RPMI7951 (cell line): ENCODE measurements at places on chromosomes 11 and 22. TPM values are rescaled to one million over a fixed set of nuclear protein-coding genes. Genes with fewer than 3 reads are reported as not detected.

KIRREL3 gene
- total RNA-seq: 0.24 and 1.2 TPM in 2 replicates

- DNase-seq: no peak
These were observed 209.0 kb downstream of the LRRC4C start for GRCh38 chr11:41250408-41250935.

DNA sequence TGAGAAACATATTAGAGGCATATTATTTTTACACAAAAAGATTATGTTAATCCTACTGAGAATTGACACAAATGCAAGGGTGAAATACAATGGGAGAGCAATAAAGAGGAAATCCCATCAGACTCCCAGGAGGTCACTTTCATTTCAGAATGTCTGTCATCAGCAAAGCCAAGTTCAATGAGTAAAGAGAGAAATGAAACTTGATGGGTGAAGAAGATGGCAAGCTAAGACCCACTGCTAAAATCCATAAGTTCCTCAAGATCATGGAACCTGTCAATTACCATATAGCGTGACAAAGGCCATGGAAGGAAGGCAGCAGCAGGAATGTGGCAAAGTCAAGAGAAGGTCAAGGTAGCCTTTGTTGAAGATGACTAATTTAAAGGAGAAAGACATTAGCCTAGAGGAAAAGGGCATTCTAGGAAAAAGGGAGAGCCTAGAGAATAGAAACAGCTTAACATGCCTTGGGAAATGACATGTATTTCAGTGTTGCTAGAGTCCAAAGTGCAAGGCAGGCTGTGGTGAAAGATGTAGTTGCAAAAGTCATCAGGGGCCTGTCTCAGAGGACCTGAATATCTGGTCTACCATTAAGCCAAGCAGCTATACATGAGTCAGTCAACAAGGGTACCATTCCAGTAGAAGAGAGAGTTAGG, 43.1 kb downstream of the FAM168A start:
- DNase-seq: no peak

DNA sequence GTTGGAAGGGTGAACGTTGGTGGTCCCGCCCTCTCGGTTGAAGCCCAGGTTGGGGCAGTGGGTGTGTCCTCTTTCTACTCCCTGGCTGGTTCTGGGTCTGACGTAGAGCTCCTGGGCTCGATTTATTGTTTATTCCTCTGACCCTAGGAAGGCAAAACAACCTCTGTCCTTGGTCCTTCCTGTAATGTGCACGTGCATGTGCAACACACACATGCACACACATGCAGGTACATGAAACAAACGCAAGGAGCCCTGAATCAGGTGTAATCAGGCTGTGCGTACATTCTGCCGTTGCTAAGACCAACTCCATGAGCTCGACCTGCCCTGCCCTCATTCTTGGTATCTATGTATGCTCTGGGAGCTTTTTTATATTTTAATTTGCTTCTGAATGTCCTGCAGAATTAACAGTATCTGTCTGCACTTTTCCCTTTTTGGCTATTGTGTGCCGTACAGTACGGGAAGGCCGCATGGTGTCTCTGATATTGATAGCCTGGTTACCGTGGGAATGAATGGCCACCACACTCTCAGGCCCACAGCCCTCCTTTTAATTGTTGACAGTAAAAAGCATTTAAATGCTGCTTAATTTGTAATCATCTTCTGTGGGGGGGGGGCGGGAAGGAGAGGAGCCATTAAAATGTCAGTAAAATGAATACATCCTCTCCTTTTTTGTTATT, 66.0 kb upstream of the NNMT start:
- no peak for DNase-seq

DNA sequence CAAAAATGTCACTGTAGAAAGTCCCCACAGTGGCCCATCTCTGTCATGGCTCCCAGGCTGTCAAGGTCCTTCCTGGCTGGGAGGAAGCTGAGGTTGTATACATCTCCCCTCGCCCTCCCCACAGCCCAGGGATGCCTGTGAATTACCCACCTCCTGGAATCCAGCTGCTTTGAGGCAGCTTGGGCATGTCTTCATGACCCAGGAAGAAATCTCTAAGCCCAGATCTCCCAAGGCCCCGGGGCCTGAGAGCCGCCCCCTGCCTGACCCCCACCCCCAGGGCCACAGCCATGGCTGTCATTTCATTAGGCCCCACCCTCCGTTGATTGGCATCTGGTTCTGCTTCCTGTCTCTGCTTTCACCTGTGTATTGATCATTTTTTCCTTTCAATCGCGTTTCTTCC, 207.5 kb downstream of the TBC1D22A start:
- no peak for DNase-seq

DNA sequence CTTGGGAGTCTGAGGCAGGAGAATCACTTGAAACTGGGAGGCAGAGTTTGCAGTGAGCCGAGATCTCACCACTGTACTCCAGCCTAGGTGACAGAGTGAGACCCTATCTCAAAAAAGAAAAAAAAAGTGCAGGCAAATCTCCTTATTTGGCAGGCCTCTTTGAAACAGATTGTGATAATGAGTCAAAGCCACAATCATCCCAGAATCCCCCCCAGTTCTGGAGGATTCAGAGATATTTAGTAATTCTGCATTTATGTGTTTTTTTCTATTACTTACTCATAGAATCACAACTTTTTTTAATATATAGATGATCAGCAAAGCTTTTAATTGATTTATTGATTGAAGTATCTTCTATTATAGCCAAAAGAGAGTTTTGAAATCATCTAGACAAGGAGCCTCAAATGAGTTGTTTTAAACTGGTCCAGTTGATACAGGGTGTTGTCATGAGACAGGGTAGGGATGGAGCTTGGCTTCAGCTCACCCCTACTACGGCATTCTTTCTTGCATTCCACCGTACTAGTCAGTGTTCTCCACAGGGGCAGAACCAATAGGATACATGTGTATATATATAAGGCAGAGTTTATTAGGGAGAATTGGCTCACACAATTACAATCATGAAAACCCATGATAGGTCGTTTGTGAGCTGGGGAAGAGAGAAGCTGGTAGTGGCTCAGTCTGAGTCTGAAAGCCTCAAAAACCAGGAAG, 39.3 kb upstream of the SORL1 start:
- no peak for DNase-seq

DNA sequence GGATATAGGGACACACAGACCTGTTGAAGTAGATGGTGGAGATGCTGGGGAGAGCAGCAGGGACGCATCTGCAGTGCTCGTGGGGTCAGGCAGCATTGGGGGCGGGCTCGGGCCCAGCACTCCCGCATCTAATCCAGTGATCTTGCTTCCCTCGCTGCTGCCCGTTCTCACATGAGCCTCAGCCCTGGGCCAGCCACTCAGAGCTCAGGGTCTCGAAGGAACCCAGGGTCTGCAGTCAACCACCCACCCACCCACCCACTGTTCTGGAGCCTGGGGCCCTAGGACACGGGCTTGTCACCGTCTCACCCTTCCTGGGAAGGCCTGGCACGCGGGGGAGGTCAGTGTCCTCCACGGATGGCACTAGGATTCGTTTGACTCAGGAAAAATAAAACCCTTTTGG, 406.0 kb downstream of the TBC1D22A start:
- DNase-seq: no peak

NPAS4 gene
- not detected in 2 replicates for total RNA-seq
